NCI-H146 (cell line): ENCODE measurements at places on chromosomes 2 and 18.

- no peak for DNase-seq
Measured at GRCh38 chr2:207706936-207707860, 4.2 kb upstream of the CCNYL1 start.

DNA sequence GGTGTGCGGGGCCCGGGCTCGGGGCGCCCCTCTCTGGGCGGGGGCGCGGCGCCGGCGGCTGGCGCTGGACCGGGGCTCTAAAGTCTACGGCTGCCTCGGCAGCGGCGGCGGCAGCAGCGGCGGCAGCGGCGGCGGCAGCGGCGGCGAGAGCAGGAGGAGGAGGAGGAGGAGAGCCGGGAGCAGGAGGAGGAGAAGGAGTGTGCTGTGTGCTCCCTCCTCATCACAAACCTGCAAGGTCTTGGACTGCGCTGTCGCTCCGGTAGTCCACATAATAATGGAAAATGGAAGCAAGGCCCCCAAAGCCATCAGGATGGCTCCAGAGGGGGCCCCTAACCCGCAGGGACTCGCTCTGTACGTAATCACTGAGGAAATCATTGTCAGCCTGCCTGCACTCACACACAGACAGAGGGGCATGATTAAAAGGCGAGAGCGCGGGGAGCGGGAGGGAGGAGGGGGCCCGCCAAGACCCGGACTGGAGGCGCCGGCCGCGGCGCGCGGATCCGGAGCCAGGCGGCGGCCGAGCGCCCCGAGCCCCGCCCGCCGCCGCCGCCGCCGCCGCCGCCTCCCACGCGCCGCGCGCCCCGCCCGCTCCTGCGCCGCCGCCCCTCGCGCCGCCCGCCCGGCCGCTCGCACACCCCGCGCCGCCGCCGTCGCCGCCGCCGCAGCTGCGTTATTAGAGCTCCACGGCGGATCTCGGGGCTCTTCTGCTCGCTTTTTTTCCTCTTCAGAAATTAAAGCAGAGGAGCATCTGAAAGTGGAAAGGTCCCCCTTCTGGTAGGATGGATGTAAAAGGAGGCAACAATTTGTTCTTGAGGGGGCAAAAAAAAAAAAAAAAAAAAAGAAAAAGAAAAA, at the start of gene ZNF521:
Gene ZNF521, minus strand, starts transcription at position 390 of the 852 bp plus-strand sequence. CDS start 1,220 bp downstream, outside the sequence.
- peak; percentile 86 for DNase-seq

- no peak for DNase-seq
Measured at GRCh38 chr2:100437751-100438150, 20.3 kb upstream of the CHST10 start.

DNA sequence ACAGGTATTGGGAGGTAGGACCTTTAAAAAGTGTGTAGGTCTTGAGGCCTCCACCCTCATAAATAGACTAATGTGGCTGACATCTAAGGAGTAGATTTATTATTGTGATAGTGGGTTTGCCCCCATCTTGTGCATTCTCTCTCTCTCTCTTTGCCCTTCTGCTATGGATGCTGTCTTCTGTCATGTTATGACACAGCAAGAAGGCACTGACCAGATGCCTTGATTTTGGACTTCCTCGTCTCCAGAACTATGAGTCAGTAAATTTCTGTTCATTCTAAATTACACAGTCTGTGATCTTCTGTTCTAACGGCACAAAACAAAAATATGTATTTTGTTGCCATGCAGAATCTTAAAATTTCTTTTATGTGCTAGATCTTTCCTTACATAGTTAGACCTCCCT, 66.9 kb downstream of the ATAD2B start:
- no peak for DNase-seq
